ENCODE measurements at places on chromosomes 16 and 17.

DNA sequence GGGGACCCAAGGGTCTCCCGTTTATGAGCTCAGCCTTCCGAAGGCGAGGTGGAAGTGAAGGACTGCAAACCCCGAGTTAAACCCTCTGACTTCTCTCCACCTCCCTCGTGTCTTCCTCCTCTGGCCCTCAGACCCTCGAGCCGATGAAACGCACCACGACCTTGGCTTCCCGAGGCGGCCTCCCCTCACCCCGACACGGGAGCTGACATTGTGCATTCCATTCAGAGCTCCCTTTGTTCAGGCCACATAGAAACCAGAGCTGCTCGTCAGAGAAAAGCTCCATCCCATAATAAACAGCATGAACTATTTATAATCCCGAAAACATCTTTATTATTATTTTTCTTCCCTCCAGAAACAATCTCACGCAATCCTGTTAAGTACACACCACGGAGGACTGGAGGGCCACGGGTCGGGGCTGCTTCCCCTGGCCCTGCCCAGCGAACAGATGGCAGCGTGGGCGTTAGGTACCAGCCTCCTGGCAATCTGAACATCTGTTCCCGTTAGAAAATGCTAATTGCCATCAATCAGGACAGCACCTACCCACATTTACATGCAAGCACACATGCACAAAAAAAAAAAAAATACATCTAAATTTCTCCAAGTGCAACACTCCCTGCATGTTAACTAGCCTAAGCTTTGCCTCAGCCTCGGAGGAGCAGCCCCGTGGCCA lies 145.7 kb downstream of the RBFOX3 start:
- DNase-seq, result no peak

DNA sequence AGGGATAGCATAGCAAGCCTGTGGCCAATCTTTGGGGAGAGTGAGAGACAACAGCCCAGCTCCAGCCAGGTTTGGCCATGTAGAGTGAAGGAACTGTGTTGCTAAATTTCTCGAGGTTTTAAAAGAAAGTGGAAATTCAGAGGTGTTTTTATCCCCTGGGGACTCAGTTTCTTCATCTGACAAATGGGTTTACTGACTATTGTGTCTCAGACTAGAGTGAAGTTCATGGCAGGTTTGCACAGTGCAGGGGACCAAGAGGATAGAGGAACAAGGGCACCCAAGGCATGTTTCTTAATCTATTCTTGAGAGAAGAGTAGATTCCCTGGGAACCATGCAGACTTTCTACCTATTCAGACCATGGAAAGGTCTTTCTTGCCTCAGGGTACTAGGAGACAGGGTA lies 555.8 kb upstream of the C16orf82 start:
- no peak for DNase-seq

DNA sequence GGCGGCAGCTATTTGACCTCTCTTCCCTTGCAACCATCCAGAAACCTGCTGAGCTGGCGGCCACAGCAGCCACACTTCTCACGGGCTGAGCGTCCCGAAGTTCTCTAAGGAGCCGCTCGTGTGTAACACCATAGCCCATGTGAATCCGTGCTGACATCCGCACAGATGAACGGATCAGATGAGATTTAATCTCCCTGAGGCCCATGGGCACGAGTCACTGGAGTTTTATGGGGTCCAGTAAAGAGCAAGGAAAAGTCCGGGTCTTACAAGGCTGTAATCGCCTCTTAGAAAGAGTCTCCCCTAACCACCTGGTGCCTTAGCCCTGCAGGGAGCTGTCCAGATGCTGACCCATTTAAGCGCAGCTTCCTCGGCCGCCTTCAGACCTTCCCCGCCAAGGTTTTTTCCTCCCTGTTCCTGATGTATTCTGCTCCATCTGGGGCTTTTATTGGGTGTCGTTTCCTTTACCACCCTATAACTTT lies 5.5 kb upstream of the CACNG5 start:
- DNase-seq, result no peak

- no peak for DNase-seq
Measured at GRCh38 chr17:4543557-4544026, 11.6 kb downstream of the MYBBP1A start.

- no peak for DNase-seq
Measured at GRCh38 chr16:30414159-30414558, 6.8 kb downstream of the ZNF771 start.

DNA sequence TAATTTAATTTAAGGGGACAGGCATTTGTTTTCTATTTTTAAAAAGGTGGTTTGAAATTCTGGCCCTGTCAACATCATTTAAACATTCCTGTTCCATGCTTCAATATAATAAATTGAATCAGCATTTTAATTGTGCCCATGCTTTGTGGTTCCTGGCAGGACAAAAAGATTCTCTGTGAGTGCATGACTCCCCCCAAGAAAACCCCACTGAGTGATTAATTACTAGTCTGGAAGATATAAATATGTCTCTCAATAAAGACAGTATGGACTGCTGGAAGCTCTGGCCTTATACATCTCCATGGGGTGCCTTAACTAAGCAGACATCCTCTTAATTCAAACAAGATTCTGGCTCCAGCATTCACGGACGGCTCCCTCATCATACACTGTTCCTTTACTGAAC lies 95.0 kb upstream of the PSMD7 start:
- no peak for DNase-seq

- no peak for DNase-seq
Measured at GRCh38 chr16:57273359-57273758, 11.1 kb downstream of the PLLP start.

GRCh38 chr16:86962259-86962658 lies 354.9 kb downstream of the C16orf95 start:
- DNase-seq, result no peak

DNA sequence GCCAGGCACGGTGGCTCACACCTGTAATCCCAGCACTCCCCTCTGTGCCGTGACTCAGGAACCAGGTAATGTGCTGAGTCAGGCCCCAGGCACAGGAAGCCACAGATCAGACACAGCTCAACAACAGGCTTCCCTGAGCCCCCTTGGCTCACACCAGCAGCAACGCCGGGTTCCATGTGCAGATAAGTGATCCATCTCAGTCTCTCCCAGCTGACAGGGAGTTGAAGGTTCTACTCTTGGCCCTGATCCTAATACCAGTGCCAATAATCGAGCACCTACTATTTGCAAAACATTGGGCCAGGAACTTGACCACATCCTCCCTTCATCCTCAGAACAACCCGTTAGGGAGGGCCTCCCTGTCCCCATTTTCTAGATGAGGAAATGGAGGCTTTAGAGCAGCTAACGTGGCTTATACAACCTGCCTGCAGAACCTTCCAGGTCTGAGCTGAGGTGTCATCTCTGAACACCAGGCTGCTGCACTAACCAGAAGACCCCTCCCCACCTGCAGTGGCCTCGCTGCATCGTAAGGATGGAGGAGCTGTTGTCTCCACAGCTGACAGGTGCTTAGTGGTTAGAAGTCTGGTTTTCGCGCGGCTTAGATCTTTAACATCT lies 64.8 kb upstream of the AMZ2 start:
- DNase-seq, result no peak

- DNase-seq, result no peak
Measured at GRCh38 chr16:82031116-82032084, 3.7 kb upstream of the HSD17B2 start.

DNA sequence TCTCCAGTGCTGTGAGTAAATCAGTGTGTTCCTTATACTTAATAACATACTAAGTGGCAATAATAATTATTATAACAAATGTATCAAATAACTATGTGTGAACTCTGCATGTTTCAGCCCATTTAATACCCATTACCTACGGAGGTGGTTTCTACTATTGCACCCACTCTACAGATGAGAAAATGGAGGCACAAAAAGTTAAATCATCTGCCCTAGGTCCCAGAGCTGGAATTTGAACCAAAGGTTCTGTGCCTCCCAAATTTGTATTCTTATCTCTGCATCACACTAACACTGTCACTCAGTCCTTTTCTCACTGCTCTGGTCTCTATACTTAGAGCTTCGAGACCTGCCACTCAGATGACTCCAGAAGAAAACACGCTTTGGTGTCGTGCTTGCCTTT lies 417.0 kb downstream of the MAF start:
- no peak for DNase-seq

DNA sequence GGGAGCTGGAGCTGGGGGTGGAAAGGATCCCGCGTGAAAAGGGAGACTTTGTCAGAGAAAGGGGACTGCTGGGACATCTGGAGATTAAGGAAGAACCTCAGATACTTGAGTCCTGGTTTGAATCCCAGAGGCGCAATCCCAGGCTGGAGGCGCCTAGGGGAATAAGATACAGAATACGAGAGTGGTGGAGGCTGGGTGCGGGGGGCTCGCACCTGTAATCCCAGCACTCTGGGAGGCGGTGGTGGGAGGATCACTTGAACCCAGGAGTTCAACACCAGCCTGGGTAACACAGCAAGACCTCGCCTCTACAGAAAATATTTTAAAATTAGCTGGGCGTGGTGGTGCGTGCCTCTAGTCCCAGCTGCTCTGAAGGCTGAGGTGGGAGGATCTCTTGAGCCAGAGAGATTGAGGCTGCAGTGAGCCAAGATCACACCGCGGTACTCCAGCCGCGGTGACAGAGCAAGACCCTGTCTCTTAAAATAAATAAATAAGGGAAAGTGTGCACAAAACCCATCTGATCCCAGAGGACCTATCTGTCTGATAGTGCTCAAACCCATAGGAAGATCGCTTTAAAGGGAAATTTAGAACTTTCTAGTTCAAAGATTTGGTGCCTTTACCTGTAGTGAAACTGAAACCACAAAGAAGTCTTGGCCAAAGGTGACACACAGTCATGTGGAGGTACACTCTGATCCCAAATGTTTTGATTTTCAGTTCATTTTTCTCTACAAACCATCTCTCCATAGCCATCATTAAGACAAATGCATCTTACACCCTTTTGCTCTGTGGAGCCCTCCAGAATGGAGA lies 617 bp upstream of the SCRN2 start:
- no peak for DNase-seq

GRCh38 chr16:25996052-25996451 lies 304.3 kb downstream of the HS3ST4 start:
- no peak for DNase-seq

Data from stimulated activated CD8-positive, alpha-beta memory T cell treated with anti-CD3 and anti-CD28 coated beads, Interleukin-4, amount 100 ng/mL, for 1 hour (primary cell).